Progenitor cell of endocrine pancreas (in vitro differentiated cells): ENCODE measurements at places on chromosomes 5 and 9. TPM values are rescaled to one million over a fixed set of nuclear protein-coding genes. Genes with fewer than 3 reads are reported as not detected.

The GRAMD2B gene
- total RNA-seq = 21.6 and 32.1 TPM in 2 replicates

The ACOT12 gene
- total RNA-seq = not detected in 2 replicates

The MEIKIN gene
- total RNA-seq = not detected in 2 replicates

The G3BP1 gene
- total RNA-seq = 220 and 226 TPM in 2 replicates

The WDR31 gene
- total RNA-seq = 5.1 and 5.7 TPM in 2 replicates

The IFNK gene
- not detected in 2 replicates for total RNA-seq

The QRFP gene
- total RNA-seq = not detected in 2 replicates

The TAF11L10 gene
- total RNA-seq = not detected in 2 replicates

The PPP3R2 gene
- total RNA-seq = not detected in 2 replicates

The PHPT1 gene
- total RNA-seq = 168 and 169 TPM in 2 replicates

The ERCC8 gene
- 18.2 and 20.0 TPM in 2 replicates for total RNA-seq

The FOXD4 gene
- 0.50 and 0.58 TPM in 2 replicates for total RNA-seq

The DPM2 gene
- 34.0 and 37.7 TPM in 2 replicates for total RNA-seq

The SGCD gene
- total RNA-seq = 5.5 and 5.9 TPM in 2 replicates

The TLX3 gene
- not detected in 2 replicates for total RNA-seq

The PCDHB9 gene
- 7.5 and 8.0 TPM in 2 replicates for total RNA-seq

The MINAR2 gene
- total RNA-seq = 0.24 and 0.49 TPM in 2 replicates

The PTPN3 gene
- 3.7 and 4.8 TPM in 2 replicates for total RNA-seq

The PTGS1 gene
- 0.07 and 0.22 TPM in 2 replicates for total RNA-seq

The NR2F1-AS1 gene
- total RNA-seq = 6.3 and 10.6 TPM in 2 replicates

The HSPA9 gene
- 174 and 185 TPM in 2 replicates for total RNA-seq

The ADGRD2 gene
- not detected in 2 replicates for total RNA-seq

The AK1 gene
- 46.2 and 46.5 TPM in 2 replicates for total RNA-seq

The ADRB2 gene
- 0.12 and 0.22 TPM in 2 replicates for total RNA-seq

The ZFAND5 gene
- total RNA-seq = 179 and 183 TPM in 2 replicates

The PCDHGB4 gene
- 16.1 and 17.0 TPM in 2 replicates for total RNA-seq

The PDE4D gene
- 7.6 and 12.0 TPM in 2 replicates for total RNA-seq

The PTGES2 gene
- total RNA-seq = 60.4 and 61.5 TPM in 2 replicates

The TPD52L3 gene
- total RNA-seq = not detected in 2 replicates

The ARL14EPL gene
- not detected in 2 replicates for total RNA-seq

The RNF183 gene
- total RNA-seq = 0.26 and 0.44 TPM in 2 replicates

The TMOD1 gene
- total RNA-seq = 10.1 and 10.6 TPM in 2 replicates

The ARSK gene
- total RNA-seq = 11.2 and 11.5 TPM in 2 replicates

The SPATA31C1 gene
- not detected in 2 replicates for total RNA-seq

The SEPTIN8 gene
- 60.4 and 67.2 TPM in 2 replicates for total RNA-seq

The MCCC2 gene
- total RNA-seq = 43.5 and 48.7 TPM in 2 replicates

The PMPCA gene
- total RNA-seq = 63.6 and 68.3 TPM in 2 replicates

The OR13C2 gene
- 0.36 and 0.47 TPM in 2 replicates for total RNA-seq

The SLC6A7 gene
- total RNA-seq = not detected in 2 replicates

The SLC34A1 gene
- not detected in 2 replicates for total RNA-seq

The PCDH12 gene
- not detected in 2 replicates for total RNA-seq

The ANKRD18B gene
- 2.3 and 2.9 TPM in 2 replicates for total RNA-seq

The SLCO6A1 gene
- total RNA-seq = 2.0 and 4.9 TPM in 2 replicates

The PCDHA1 gene
- total RNA-seq = not detected in 2 replicates
